ENCODE measurements at places on chromosomes 1 and 21.

- DNase-seq: no peak
Measured at GRCh38 chr1:159941591-159942560, 3.5 kb downstream of the IGSF9 start.

DNA sequence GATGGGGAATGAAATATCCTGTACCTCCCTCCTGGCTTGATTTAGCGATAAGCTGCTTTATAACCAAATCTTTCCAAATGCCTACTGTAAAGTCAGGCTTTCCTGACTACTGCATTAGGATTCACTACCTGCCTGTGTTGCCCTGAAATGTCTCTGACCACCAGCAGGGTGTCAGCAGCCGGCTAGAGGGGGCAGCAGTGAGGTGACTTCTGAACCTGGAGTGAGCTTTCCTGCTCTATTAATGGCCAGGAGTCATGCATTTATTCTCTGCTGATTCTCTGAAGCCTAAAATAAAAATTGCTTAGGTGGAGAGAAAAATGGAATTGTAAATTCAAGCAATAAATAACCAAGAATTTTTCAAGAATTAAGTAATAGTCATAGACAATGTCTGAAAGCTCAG is 2.5 kb downstream of the BACE2 start:
- DNase-seq: peak; percentile 16

GRCh38 chr1:64884261-64885040 is 81.9 kb downstream of the JAK1 start:
- no peak for DNase-seq

- DNase-seq: peak; percentile 33
Measured at GRCh38 chr1:247415423-247416361, at the start of gene NLRP3. Gene NLRP3 (plus strand): TSS chr1:247416173. CDS start chr1:247418801, 2,628 bp downstream.

DNA sequence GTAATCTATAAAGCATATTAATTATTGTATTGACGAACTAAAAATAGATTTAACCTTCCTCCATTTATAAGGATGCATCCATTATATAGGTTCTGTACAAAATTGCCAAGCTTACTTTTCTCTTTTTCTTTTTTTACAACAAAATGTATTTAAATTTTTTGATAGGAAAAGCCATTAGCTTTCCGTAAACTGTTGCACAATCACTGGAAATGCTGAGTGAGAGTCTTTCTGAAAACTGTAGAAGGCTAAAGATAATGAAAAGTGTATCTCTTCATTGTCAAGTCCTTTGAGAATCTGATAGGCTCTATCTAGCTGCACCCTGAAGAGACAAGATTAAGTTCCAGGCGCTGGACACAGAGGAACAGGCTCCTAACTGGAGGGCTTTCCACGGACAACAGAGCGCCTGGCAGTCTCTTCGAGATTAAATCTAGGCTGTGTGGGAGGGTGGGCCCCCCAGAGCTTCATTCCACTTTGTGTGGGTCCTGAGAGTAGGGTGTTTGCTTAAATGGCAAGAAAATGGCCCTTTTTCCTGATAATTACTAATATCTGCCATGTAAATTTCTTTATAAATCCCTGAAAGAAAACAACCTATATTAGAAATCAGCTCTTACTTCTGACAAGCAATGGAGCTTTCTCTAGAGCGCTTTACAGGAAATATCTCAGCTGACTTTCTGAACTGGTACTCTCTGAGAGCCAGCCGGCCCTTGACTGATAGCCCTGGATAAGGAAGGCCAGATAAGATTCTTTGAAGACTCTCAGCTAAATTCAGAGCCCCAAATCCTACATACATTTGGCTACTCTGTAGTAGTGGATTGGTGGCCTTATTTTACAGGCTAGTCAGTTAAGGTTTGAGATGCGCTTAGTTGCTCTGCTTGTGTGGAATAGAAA is 108.3 kb downstream of the FMN2 start:
- DNase-seq: no peak

DNA sequence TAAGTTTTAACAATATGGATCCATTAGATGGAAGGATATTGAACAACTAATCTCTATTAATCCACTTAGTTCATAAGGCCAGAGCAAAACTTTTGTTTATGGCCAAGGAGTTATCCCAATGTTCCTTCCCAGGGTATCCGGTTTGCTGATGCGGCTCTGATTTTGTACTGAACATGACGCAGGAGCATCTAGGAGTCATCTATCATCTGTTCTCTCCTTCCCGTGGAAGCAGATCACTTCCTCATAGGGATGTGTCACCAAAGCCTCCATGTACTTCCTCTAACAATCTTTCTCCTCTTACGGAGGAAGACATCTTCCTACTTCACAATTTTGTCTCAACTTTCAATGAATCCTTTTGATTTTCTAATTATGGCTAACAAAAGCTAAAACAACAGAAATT is 206.6 kb downstream of the APP start:
- no peak for DNase-seq

GRCh38 chr1:172293429-172293828 is 127.1 kb upstream of the C1orf105 start:
- no peak for DNase-seq

DNA sequence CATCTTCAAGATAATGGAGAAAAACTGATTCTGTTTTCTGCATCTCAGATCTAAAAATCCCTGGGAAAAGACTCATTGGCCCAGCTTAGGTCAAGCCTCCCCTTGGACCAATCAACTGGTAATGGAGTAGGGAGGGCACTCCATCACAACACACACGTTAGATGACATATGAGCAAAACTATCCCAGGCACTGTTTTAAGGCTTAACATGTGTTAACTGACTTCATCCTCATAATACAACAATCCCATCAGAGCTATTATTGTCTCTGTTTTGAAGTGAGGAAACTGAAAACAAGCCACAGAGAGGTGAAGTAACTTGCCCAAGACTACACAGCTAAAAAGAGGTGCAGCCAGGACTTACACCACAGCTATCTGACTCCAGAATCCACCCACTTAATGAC is 14.7 kb upstream of the CITED4 start:
- DNase-seq: no peak

- DNase-seq: no peak
Measured at GRCh38 chr1:86758570-86758969, 54.2 kb downstream of the SH3GLB1 start.

- no peak for DNase-seq
Measured at GRCh38 chr1:157197906-157198435, 59.8 kb upstream of the ETV3 start.

DNA sequence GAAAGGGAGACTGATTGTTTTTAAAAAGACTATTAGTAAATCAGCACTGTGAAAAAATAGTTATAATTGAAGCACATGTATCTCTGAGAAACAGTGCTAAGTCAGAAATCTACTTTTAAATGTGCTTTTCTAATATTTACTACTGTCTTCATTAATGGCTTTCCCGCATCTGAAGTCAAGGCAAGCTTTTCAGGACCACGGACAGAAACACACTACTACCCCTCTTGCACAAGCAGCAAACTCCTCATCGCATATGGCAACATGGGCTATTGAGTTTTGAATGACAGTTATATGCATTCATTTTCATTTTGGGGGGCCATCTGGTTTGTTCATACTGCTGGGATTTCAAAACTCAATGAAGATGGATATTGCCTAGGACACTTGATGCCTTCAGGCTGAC is 433.4 kb upstream of the CAMK1G start:
- no peak for DNase-seq

DNA sequence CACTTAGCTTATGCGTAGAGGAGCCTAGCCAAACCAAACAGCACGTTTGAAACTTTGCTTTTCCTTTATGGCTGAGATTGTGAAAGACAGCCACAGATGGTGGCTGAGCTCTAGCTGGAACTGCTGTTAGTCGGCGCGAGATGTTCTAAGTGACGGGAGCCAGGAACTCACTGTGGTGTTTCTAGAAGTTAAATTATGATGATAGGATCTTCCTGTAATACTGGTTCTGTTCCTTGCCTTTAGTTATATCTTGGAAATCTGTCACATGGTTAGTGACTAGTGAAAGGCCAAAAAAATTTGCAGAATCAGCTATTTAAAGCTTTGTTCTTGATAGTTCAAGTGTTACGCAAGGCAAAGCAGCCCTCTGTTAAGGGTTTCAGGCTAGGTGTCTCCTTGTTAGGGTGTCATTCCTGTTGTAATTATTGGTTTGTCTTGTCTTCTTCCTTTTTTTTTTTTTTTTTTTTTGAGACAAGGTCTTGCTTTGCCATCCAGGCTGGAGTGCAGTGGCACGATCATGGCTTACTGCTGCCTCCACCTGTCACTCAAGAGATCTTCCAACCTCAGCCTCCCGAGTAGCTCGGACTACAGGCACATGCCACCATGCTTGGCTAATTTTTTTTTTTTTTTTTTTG is 22.6 kb downstream of the AK4 start:
- no peak for DNase-seq

- no peak for DNase-seq
Measured at GRCh38 chr1:147243841-147244240, 1.4 kb downstream of the CHD1L start.

DNA sequence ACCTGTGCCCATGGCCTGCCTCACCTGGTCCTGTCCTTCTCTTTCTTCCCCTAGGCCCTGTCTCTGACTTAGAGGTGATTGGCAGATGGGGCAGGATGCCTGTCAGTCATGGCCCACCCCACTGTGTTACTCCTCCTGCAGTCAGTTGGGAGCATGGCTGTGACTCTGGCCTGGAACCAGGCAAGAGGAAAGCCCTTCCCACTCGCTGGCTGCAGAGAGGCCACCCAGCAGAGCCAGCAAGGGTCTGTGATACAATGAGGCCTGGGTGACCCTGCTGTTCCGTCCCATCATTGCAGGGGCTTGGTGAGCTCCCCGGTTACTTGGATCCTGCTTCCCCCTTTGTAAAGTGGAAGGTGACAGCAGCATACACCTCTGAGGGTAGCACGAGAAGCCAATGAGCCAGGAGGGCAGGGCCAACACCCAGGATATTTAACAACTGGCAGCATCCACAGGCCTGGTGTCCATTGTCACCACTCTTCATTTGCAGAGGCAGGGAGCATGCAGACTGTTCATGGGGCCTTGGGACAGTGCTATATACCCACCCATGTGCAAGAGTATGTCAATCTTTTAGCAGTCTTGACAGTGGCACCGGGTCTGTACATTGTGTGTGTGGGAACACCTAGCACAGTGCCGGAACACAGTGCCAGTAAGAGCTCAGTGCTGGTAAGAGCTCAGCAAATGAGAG is 191.0 kb upstream of the C1orf174 start:
- DNase-seq: no peak

DNA sequence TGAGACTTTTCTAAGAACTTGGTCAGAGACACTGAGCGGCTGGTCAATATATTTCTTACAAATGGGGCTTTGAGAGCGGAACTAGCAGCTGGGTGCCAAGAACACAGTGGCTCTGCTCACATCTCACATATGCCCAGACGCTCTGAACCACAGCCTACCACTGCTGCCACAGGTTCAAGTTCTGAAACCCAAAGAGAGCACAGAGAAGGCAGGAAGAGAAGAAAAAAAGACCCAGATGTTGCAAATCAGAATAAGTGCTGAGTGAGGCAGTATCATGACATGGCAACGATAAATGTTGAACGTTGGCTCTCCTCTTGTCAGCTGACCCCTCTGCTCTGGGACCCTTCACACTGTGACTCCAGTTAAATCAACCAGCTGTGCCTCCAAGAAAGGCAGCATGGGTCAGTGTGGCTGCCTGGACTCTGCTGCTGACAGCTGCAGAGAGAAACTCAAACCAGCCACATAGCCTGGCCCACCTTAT is 26.4 kb downstream of the HIVEP3 start:
- DNase-seq: peak; percentile 37

DNA sequence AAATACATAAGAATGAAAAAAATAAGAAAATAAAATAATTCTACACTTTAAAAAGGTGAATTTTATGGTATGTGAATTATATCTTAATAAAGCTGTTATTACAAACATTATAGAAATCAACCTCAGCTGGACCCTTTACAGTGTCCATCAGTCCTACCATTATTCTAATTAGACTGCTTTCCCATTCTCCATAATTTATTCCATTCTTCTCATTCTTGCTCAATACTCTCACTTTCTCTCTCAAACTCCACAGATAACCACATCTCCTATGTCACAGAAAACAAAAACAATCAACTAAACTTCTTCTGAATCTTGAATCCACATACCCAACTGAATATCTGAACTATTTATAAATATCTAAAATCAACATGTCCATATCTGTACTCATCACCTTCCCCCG is 11.6 kb downstream of the HFM1 start:
- no peak for DNase-seq

DNA sequence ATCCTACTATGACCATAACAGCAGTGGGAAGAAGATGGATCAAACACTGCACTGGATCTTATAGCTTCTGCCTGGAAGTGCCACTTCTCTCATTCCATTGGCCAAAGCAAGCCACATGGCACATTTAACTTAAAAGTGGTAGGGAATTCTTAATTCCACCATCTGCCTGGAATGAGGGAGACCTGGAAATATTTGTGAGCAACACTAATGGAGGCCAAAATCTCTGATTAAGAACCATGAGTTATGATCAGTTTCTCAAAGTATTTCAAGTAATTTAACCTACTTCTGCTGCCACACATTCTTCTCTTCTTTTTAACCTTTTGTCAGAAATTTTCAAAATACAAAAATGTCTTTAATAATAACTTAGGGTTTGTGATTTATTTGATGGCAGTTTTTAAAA is 154.0 kb upstream of the C1orf87 start:
- no peak for DNase-seq

GRCh38 chr1:20660847-20661206 is 342 bp downstream of the DDOST start:
- DNase-seq: peak; percentile 25
